Fibroblast of skin of abdomen (primary cell): ENCODE measurements at places on chromosomes 5 and 9.

DNA sequence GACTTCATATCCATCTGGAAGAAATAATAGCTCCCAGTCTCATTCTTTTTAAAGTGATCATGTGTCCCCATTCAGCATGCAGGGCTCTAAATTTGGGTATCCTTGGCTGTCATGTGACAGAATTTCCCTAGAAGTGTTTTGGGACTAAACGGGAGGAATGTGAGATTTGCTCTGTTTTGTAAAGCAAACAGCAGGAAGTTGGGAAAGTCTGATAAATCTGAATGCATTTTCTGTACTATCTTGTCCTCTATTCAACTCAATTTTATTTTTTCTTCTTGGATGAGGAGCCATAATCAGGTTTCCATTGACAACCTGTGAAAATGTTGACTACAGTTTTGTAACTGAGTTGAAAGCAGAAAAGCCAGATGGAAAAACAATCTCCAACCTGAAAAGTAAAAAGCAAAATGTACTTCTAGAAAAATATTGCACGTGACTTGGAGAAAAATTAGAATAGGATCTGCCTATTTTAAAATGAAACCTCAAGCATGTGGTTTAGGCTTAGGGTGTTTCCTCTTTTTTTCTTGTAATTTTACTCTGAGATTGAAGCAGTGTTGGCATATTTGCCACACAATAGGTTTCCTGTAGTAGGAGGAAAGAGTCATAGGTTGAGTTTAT is 76.2 kb upstream of the IL6ST start:
- DNase-seq, result no peak

DNA sequence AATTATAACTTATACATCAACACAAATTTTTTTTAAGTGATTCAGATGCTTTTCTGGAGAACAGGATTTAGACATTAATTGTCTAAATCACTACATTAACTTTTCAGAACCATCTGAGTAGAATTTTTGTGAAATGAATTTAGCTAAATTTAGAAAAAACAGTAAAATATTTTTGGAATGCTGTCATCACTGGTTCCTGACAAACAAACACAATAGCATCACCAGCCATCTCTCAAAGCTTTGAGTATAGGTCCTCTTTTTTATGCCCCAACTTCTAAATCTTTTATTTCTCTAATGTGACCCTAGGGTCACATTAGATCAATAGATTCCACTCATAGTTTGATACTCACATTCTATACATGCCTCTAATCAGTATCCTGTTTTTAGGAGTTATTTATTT is 104.6 kb downstream of the PRR16 start:
- peak; percentile 39 for DNase-seq

DNA sequence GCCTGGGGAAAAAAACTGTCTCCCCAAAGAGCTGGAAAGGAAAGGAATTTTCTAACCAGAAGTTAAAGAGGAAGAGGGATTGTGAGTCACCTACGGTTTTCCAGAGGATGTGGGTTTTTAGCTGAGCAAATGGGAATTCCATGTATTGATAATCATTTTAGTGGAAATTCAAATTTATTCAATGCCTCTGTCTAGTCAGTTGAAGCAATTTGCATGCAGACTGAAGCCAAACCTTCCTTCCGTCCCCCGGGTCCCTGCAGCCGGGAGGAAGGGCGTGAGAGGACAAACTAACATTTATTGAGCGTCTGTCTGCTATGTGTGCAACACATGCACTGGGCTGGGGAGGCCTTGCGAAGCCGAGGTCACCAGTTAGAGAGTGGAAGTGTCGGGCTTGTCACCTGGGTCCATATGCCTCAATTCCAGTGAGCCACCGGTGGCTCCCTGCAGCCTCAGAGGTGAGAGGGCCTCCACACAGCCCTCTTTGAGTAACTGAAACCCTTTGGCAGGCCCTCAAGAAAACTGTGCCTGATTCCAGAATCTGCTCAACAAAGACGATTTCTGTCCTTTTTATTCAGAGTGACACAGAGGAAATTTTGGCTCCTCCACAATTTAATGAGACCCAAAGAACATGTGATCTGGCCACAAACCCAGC is 70.3 kb downstream of the COL27A1 start:
- DNase-seq, result peak; percentile 75

DNA sequence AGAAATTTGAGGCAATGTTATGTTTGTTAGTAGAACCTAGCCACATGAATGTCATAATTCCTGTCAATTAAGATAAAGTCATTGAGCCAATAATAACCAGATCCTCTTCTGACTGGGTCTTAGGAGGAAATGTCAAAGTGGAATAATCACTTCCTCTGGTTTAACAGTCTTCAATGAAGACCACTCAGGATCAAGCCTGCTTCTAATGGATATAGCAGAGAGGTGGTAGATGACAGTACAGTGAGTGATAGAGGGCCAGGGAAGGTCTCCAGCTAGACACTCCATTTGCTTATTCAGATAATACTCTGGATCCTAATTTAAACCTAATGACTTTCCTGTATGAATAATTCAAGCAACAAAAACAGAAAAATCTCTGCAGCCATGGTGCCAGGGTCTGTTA is 474.2 kb downstream of the DNAH5 start:
- DNase-seq, result no peak

GRCh38 chr9:137985637-137986071 is 108.1 kb downstream of the CACNA1B start:
- no peak for DNase-seq

DNA sequence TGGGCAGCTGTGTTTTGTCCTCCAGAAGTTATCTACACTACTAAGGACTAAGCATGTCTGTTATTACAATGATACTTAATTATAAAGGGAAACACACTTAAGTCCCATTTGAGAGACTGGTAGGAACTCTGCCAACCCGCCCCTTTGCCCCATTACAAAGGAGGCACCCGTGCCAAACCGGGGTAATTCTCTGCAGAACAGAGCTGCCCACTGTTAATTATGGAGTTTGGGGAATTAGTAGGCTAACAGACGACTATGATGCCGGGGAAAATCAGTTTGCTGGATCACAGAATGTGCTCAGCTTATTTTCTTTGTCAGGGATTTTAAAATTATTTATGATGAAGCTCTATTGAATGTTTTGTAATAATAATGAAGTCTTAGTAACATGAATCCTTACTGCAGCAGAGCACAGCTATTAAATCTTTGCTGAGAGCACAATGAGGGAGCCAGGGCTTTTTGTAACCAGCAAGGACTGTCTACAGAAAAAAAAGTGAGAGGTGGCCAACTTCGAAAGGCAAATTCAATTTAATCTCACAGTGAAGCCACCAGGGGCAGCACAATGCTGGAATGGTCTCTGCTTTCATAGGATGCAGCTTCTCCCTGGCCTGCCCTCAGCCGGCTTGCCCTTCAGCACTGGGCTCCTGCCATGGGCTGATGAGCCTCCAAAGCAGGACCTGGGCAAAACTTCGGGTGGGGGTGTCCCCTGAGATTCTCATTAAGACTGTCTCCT is 134.5 kb downstream of the GNAQ start:
- no peak for DNase-seq
